ENCODE measurements at places on chromosomes 7 and 10. TPM values are rescaled to one million over a fixed set of nuclear protein-coding genes. Genes with fewer than 3 reads are reported as not detected.

Gene GHRHR
- total RNA-seq, result not detected

Gene TBL2
- total RNA-seq, result 33.0 TPM

Gene CDNF
- 3.8 TPM for total RNA-seq

Gene PRKG1
- total RNA-seq, result 25.4 TPM

Gene NUTM2A
- 1.5 TPM for total RNA-seq

Gene CPXM2
- total RNA-seq, result 23.6 TPM

Gene TFEC
- total RNA-seq, result 5.6 TPM

Gene NPC1L1
- total RNA-seq, result 0.10 TPM

Gene SPDYE6
- total RNA-seq, result not detected

Gene RP9
- 14.3 TPM for total RNA-seq

Gene ZPBP
- total RNA-seq, result 1.2 TPM

Gene TFAM
- 36.9 TPM for total RNA-seq

Gene YAE1
- total RNA-seq, result 24.8 TPM

Gene HOXA1
- 18.8 TPM for total RNA-seq
